NT2/D1 (cell line): ENCODE measurements at places on chromosomes 4 and X.

GRCh38 chr4:68896749-68897148 lies 54.9 kb downstream of the UGT2A3 start:
- DNase-seq: no peak

DNA sequence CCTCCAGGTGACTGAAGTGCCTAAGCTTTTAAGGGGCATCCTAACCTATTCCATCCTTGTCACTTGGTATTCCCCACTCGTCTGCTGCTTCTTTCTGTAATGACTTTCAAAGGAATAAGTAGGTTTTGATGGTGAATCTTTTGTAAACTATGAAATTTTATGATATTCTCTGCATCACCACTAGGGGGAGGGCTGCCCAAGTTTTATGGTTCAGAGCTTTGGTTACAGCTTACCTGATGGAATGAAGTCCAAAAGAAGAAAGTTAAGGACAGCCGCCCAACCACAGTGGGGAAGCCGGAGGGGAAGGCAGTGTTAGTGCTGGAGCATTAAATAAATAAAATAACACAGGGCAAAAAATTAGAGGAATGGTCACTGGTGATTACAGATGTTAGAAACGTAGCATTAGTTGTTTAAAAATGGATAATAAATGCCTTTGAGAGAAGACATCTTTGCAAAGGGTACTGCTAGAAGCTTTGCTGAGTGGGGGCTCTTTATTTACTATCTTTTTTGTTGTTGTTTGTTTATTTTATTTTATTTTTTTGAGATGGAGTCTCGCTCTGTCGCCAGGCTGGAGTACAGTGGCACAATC lies 204.9 kb downstream of the GBA3 start:
- peak; percentile 18 for DNase-seq

GRCh38 chr4:174154215-174154854 lies 129.1 kb downstream of the FBXO8 start:
- DNase-seq: no peak

GRCh38 chr4:183504930-183505610 lies at the start of gene ING2:
Gene ING2 (plus strand): TSS chr4:183505058. CDS start chr4:183505196, 138 bp downstream.
- no peak for DNase-seq

DNA sequence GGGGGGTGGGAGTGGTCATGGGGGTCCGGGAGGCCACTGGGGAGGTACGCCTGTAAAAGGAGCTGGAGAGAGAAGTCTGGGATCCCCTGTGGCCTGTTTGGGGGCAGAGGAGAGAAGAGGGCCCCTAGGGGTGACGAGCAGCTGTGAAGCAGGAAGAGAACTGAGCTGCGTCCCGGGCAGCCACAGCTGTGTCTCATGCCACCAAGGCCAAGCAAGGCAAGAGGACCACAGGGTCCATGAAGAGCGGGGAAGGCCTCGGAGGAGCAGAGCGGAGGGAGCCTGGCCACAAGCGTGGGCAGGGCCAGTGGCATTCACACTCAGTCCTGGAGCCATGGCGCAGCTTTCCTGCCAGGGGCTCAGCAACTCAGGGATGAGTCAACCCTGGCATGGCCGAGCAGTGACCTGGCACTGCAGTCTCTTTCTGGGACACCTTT lies 13.6 kb upstream of the NAT8L start:
- DNase-seq: no peak

DNA sequence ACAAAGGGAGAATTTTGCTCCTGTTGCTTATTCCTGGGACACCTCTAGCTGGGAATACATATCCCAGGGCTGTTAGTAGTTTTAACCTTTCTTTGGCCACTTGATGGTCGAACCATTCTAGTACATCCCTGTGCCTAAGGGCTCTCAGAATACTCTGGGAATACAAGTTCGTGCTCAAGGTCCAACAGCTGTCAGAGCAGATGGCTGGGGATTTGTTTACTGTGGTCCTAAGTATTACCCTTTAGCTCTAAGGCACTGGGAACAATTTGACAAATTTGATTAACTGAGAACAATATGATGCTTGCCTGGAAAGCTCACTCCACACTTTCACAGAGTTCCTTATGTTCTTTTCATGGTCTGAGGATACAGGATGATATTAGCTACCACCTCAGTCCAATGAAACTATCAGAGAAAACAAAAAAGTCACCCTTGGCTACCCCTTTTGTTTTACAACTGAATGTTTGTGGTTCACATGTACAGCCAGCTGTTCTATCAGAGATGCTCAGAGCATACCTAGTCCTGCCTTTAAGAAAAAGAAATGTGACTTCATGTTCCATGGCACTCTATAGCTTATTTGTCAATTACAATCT lies 47.4 kb upstream of the PHOX2B start:
- no peak for DNase-seq

- DNase-seq: no peak
These were observed 475.8 kb downstream of the PDGFC start for GRCh38 chr4:156495836-156496235.

GRCh38 chrX:97876697-97877407 lies 993.1 kb downstream of the RPA4 start:
- no peak for DNase-seq

DNA sequence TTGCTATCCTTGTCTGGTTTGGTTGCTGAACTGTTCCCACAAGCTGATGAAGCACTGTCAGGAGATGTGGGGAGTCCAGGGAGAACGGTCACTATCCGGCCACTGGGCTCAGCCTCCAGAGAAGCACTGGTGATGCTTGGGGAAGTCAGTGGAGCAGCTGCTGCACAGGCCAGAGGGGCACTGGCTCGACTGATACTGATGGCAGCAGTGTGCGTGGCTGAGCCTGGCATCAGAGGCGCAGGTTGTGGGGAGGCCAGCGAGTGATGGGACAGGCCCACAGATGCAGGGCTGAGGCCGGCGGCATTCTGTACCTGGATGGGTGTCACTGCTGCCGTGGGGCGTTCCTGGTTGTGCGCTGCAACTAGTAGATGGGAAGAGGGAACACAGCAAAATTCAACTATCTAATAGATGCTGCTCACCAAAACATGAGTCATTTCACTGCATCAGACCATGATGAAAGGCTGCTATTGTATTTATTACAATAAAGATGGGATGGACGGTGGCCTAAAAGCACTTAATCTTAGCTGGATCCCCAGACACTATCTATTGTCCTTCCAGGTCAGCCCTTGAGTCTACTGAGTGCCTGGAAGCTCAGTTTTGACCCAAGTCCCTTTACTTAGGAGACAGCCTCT lies 106.3 kb upstream of the CBR4 start:
- no peak for DNase-seq

- DNase-seq: no peak
These were observed 34.5 kb downstream of the TNIP2 start for GRCh38 chr4:2721586-2721985.

DNA sequence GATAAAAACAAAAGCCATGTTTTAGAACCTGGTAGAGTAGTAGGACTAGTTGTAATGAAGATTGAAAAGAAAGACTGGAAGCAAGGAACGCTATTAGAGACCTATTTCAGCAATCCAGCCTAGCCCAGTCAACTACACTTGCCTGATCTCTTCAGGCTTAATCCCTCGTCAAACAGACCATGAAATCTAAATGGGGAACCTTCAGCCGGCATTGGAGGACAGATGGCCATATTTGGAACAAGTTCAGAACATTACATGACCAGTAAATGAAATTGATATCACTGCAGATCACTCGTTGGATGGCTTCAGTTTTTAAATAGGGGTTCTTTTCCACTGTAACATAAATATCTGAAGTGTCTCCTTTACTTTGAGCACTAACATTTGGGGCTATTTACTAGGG lies 84.8 kb upstream of the WDR44 start:
- no peak for DNase-seq

- DNase-seq: no peak
These were observed 11.8 kb upstream of the CPLX1 start for GRCh38 chr4:837772-838171.

DNA sequence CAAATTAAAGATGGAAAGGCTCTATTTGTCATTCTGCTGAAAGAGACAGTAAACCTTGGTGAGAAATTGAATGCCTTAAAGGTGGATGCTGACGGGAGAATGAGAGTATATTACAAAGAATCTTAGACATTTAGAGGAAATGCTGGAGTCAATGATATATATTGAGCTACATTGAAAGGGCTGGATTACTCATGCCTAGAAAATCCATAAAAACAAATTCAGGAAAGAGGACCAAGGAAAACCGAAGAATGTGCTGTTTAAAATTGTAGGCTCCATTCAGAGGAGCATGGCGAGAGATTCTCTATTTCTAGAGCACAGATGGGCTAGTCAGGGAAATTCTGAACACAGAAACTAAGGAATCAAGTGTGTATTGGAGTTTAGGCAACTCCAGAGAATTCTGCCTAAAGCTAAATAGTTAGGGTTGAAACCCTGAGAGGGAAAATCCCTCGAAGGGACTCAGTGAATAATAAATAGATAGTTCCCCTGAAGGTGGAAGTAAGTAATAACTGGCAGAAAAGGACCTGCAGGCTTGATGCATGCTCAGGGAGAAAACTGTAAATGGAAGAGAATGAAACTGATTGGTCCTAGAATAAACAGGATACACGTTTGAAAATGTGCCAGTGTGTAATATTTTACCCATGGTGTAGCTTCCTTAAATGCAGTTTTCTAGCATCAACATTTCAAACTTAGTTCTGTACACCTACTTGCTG lies 1532.4 kb upstream of the TENM3 start:
- DNase-seq: no peak

- no peak for DNase-seq
These were observed 7.8 kb upstream of the NUP54 start for GRCh38 chr4:76155979-76156378.

DNA sequence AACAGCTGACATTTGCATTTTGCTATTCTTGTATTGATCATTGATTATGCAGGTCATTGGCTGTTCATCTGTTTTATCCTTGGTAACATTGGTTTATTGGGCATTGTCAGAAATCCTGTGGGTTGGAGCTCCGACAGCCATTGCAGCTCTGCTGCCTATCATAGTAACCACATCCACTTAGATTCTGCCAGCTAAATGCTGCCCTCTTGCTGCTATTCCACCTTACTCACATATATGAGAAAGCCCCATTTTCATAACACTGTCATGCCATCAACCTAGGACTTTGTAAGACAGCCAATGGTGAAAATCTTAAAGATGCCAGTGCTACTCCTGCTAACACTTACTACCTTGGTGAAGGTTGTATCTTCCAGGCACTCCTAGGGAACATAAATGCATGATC lies 187.3 kb upstream of the CXCL13 start:
- DNase-seq: no peak

DNA sequence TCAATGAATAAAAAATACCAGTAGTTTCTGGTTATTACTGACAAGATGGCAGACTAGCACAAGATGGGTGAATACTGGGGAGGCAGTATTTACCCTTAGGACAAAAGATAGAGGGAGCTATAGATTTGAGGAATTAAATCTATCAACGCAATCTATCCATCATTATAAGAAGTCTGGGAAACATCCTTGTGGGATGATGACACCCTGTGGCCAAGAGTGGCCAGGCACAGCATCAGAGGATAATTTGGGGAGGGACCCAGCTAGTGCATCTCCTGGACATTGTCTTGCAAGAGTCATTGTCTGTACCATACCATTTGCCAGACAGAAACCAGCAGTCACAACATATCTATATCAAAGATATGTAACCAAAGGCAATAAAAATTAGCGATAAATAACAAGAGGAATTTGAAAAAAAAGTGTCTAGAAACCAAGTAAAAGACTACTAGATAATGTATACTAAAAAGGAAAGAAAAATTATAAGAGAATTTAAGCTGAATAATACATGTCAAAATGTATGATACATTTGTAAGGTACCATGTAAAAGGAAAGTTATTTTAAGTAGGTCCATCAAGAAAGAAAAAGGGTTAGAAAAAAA lies 22.9 kb downstream of the KCTD8 start:
- DNase-seq: no peak

- DNase-seq: no peak
These were observed 24.9 kb downstream of the CD99L2 start for GRCh38 chrX:150873616-150874015.

DNA sequence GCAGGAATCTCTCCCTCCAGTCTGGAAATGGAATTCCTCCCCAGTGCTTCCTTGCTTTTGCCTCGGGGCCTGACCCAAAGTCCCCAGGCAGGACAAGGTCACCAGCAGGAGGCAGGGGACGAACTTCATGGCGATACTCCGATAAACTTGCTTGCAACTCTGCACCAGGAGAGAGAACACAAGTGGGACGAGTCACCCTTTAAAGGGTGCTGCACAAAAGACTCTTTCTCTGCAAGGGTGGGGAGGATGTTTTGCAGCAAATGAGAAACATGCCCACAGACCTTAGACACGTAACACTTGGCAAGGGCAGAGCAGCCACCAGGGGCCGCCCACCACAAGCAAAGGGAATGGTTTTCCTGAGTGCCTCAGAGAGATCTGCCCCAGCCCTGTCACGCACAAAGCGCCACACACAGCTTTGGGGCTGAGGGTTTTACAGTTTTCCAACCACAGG lies at the start of gene FGFBP2:
TSS of gene FGFBP2 (minus strand) at position 175 of the 451 bp plus-strand sequence. CDS start at position 129, 46 bp downstream.
- peak; percentile 63 for DNase-seq
